NCI-H82 (cell line): ENCODE measurements at places on chromosomes 3 and 15.

DNA sequence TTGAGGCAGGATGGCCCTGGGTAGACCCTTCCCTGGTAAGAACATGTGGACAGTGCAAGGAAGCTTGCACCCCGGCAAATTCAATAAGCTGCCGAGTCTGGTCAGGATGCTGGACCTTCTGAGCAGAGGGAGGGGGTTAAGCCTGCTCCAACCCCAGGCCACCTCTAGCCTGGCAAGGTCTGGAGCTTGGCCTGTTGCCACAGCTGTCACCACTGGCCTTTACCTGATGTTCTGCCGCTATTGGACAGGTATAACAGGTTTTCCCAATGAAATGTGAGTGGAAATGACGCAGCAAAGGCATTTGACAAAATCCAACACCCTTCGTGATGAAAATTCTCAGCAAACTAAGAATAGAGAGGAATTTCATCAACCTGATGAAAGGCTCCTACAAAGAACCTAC is 699 bp upstream of the MESP1 start:
- no peak for DNase-seq

- DNase-seq: no peak
Observed at GRCh38 chr3:152346740-152347139, 78.0 kb downstream of the MBNL1 start.

DNA sequence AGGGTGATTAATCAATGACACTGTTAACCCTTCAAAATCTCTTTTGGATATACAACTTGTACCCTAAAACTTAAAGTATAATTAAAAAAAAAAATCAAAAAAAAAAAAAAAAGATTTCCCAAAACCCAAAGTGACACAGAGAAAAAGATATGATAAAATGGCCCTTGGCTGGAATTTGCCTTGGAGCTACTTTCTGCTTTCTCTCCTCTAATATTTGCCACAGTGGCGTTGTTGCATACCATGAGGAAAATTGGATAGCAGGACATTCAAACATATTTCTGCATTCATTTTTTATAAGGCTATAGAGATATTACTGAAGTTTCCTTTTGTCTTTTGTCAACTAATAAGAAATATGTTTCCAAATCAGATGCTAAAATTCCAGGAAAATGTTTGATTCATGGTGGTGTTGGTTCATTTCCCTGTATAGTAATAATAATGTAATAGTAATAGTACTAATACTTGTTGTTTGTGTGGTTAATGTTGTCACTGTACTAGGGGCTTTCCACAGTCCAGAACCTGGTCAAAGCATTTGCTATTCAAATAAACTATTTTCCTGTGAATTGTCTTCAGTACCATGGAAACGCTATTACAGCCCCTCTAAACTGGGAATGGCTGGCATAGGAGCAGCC is 441.3 kb upstream of the THBS1 start:
- no peak for DNase-seq

DNA sequence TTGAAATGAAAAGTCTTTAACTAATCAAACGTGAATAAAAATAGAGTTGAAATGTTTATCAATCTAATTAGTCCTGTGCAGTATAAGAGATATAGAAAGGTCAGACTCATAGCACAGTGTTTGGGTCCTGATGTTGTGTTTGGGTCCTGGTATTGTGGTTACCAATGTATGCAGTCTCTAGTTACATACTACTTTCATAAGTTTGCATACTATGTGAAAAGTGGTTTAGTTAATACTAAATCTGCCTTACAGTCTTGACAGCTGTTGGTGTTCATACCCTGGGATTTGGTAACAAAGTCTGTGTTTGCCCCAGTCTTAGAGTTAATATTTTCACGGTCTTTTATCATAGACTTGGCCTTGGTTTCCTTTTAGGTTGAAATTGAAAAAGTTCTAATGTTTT is 41.7 kb downstream of the KIF15 start:
- DNase-seq: no peak
